Tibial nerve (tissue), 4 donors: ENCODE measurements at places on chromosomes 6 and 20.

GRCh38 chr6:157996201-157996712 lies 14.6 kb downstream of the SYNJ2 start:
- no peak for DNase-seq

GRCh38 chr6:19665613-19665909 lies 171.6 kb upstream of the ID4 start:
- no peak for DNase-seq

GRCh38 chr20:35994994-35995453 lies 26.6 kb downstream of the CNBD2 start:
- peak; percentile 83 for DNase-seq

DNA sequence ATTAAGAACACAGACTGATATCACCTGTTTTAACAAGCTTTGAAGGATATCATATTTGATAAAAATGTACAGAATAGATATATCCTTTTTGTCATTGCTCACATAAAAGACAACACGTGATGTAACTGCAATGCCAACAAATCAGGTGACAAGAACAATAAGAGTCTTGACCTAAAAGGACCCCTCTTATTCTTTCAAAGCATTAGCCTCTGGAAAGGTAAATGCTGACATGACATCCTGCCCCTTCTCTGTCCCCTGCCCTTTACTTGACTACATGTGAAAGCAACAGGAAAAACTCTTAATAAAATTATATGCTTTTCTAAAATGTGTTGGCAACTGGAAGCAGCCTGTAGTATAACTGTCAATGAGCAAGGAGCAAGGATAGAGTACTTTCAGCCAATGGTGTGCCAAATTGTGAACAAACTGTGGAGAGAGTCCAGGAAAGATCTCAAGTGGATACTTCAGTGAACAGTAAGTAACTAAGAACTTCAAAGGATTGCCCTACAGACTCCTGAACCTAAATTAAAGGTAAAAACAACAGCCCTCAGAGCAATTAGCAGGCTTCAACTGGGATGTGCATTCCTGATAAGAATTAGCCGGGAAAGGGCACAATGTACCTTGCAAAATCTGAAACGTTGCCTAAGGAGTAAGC lies 16.3 kb downstream of the PTPRK start:
- DNase-seq: no peak

DNA sequence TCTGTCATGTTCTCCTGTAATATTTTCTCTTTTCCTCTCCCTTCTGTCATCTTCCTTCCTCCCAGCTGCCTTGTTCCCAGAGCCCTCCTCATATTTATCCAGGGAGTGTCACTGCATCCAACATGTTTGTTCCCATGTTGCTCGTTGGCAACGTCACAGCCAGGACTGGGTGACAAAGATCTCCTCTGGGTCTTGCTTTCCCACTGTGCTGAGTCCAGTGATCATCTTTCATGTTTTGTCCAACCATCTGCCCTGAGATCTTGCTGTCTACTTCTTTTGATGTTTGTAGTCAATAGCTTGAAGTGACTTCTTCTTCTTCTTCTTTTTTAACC lies 26.6 kb downstream of the FARS2 start:
- no peak for DNase-seq

- DNase-seq: no peak
Measured at GRCh38 chr20:10012464-10012863, 22.3 kb upstream of the ANKEF1 start.

DNA sequence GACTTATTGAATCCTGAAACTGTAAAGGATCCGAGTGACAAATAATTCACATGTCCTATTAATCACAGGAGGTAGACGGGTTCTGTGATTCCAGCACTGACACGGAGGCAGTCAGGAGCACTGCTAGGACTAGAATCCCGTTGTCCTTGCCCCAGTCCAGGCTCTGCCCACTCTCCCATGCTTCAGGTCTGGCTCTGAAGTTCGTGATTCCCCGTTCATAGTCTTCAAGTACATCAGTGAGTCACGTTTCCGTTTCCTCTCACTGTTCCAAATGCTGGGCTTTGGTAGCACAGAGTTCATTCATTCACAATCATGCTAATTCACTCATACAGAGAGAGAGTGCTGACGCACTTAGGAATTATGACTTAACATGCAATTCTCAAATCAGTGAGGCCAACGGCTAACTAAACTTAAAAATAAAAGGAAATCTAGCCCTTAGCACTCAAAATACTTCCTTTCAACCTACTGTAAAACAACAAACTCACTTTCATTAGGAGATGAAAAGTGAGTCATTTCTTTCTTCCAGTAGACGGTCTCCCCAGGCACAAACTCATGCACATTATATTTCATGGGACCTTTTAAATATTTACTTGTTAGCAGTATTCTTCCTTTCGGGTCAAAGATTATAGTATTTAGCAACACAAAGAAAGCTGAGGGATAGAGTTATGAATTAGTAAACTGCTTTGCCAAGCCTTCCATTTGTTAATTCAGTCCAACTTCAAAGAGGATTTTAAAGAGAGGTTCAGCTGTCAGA lies 94.0 kb upstream of the NHSL1 start:
- no peak for DNase-seq

GRCh38 chr6:453152-453551 lies 61.6 kb downstream of the IRF4 start:
- DNase-seq: peak; percentile 68

GRCh38 chr6:167993831-167994230 lies 3.6 kb upstream of the KIF25 start:
- no peak for DNase-seq

GRCh38 chr20:22836211-22836610 lies 198.9 kb upstream of the SSTR4 start:
- no peak for DNase-seq

DNA sequence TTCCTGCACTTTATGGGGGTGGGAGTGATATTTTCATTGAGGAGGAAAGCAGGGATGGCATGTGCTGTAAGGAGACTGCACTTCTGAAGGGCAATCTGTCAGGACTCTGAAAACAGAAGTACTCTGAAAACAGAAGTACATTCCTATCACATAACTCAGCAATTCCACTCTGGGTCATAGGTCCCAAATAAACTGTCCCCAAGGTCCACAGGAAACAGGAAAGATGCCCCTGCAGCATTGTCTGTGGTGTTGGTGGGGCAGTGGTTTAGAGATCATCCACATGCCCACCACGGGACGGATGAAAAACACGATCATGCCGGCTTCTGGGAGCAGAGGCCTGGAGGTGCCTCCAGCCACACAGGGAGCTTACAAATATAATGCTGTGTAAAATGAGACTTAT lies 150.3 kb downstream of the OTOR start:
- DNase-seq: no peak

DNA sequence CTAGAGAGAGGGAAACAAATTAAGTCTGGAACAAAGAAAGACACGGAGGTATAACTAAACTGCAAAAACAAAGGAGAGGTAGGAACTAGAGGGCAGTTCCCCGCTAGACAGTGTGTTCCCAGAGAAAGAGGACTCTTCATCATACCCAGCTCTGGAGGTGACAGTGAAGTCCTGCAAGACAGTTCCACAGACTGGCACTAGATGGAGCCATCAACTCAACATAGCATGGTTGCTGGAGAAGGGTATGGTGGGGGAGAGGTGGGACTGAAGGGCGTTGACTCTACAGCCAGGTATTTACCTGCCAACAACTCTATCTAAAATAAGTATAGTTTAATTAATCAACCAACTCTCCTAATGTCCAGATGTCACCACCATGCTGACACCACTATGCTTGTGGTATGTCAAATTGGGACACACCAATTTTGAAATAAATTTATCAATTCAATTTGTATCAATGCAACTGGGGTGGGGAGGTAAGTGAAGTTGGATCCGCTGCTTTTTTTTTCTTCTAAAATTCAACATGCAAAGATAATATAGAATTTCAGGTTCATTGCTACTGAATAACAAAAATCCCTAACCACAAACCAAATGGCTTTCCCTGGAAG lies 9.7 kb downstream of the BACH2 start:
- DNase-seq: no peak

- no peak for DNase-seq
Measured at GRCh38 chr6:158854214-158855101, 35.3 kb upstream of the EZR start.

- no peak for DNase-seq
Measured at GRCh38 chr6:162234631-162235030, 492.9 kb downstream of the PRKN start.

DNA sequence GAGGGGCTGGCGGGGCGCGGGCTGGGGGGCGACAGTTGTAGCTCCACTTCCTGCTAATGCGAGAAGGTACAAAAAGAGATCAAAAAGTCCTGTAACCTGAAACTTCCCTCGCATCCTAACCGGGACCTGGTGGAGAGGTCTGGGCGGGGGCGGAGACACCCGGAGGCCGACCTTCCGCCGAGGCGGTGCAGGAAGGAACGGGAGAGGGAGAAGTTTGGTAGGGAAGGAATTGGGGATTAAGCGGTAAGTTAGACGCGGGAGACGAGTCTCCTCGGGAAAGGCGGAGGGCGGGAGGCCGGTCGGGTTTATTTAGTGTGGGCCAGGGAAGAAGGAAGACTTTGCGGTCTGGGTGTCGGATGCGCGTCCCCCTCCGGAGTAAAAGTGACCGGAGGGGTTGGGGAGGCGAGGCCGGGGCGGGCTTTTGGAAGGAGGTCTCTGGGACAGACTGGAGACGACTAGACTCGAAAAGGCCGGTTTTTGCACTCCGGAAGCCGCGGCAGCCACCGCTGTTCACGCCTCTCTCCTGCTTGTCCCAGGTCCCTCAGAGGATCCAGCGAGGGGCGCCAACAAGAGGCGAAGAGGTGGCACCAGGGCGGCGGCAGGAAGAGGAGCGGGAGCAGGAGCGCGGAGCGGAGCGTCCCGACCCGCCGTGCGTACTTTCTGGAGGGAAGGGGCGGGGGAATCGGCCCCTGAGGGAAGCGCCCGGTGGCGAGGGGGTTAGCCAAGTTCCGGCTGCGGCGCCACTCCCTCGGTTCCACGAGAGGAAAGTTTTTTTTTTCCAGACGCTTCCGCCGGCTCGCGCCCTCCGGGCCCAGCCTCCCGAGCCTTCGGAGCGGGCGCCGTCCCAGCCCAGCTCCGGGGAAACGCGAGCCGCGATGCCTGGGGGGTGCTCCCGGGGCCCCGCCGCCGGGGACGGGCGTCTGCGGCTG lies 734 bp downstream of the TPBG start:
- peak; percentile 33 for DNase-seq

GRCh38 chr20:53839423-53840176 lies 230.8 kb downstream of the BCAS1 start:
- DNase-seq: no peak

- no peak for DNase-seq
Measured at GRCh38 chr6:141107591-141108160, 1025.0 kb upstream of the GJE1 start.

GRCh38 chr6:98944598-98945081 lies 3.1 kb downstream of the FBXL4 start:
- no peak for DNase-seq

DNA sequence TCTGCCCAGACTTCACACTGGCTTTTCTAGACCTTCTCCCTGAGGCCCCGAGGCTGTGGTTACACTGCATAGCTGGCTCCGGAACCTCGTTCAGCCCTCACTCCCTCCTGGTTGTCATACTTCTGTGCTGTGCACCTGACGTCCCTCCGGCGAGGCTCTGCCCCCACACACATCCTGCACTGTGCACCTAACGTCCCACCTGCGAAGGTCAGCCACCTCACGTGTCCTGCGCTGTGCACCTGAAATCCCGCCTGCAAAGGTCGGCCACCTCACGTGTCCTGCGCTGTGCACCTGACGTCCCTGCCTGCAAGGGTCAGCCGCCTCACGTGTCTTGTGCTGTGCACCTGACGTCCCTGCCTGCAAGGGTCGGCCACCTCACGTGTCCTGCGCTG lies 111.0 kb upstream of the FRMD1 start:
- DNase-seq: no peak

- DNase-seq: peak; percentile 32
Measured at GRCh38 chr6:30814146-30815040, 69.9 kb upstream of the DDR1 start.

- no peak for DNase-seq
Measured at GRCh38 chr6:80566361-80566760, 459.9 kb downstream of the BCKDHB start.

- no peak for DNase-seq
Measured at GRCh38 chr20:38670786-38671185, 53.5 kb upstream of the SLC32A1 start.

- DNase-seq: peak; percentile 46
Measured at GRCh38 chr6:30915591-30915946, 1.5 kb downstream of the VARS2 start.

DNA sequence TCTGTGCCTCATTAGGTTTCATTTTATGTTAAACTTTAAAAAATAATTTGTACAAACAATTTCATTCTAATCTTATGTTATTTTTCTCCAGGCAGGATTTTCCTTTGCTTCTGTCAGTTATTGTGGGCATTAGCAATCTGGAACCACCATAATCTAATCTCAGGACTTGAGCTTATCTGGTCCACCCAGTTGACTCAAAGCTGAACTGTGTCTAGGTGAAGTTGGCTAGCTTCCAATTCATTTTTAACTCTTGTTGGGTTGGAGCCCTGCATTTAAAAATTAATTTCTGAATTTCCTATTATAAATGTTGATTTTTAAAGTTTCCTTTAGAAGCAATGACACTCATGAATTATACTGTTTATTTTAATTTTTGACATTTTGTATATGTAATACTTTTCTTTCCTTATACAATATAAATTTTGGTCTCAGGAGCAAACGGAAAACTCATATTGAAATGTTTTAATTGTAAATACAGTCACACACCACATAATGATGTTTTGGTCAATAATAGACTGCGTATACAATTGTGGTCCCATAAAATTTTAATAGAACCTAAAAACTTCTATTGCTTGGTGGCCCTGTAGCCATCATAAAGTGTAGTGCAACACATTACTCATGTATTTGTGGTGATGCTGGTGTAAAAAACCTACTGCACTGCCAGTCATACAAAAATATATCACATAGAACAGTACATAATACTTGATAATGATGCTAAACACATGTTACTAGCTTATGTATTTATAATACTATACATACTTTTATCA lies 121.3 kb downstream of the CLVS2 start:
- no peak for DNase-seq

DNA sequence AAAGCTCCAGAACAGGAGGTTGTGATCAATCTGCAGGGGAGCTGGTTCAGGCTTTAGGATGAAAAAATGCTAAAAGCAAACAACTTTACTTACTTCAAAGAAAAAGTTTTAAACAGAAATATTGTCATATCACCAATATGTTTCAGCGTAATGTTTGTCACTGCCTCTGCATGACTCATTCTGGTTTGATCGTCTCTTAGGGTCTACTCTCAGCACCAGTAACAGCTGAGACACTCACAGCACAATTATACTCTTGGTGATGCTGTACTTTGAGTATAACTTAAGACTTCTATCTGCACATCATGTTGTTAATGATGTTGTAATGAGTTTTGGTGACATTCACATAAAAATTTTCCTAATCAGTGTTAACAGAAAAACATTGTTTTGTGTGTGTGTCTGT lies 665.4 kb downstream of the EPM2A start:
- DNase-seq: no peak

GRCh38 chr6:55142610-55143009 lies 31.7 kb upstream of the HCRTR2 start:
- no peak for DNase-seq

DNA sequence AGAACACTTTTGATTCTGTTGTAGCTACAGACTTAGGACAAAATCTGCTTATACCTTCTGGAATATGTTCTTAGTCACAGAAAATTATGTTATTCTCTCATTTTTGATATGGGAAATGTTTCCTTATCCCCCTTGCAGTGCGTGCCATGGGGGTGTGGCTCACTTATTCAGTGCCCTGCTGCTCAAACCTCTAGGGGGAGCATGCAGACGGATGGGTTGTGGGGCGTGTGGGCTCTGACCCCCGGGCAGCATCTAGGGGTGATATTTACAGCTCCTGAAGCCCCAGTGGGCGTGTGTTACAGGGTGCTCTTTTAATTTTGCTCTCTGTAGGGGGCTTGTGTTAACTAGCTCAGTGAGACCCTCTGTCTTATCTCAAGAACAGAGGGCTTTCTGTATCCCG lies 61.3 kb upstream of the FERMT1 start:
- no peak for DNase-seq
